ENCODE measurements at places on chromosomes 16 and 17.

- no peak for DNase-seq
Measured at GRCh38 chr17:37310940-37311339, 64.8 kb upstream of the C17orf78 start.

GRCh38 chr16:11682655-11683096 lies 14.4 kb downstream of the SNN start:
- no peak for DNase-seq

DNA sequence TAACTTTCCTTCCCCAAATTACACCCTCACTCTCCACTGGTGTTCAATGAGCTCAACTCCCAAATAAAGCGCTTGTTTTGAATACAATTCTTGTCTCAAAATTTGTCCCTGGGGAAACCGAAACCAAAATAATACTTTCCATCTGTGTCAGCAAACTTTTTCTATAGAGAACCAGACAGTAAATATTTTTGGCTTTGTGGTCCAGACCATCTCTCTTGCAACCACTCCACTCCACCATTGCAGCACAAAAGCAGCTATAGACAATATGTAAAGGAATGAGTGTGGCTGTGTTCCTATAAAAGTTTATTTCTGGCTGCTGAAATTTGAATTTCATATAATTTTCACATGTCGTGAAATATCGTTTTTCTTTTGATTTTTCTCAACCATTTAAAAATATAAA lies 84.6 kb upstream of the ERCC4 start:
- DNase-seq, result no peak

DNA sequence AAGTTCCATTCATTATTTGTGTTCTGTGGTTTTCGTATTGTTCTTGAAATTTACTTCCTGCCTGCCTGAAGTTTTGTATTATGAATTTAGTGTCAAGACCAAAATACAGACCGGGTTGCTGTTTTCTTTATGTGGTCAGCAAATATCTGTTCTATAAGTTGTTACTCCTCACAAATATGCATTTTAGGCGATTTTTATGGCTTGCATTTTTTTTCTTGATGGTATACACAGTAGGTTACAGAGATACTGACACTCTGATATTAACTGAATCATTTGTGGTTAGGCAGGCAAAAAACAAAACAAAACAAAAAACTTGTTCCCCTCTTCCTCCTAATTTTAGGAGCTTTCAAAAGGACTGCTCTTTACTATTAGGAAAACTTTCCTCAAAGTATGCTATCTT lies 52.6 kb downstream of the BCAS3 start:
- no peak for DNase-seq

Data from activated T-cell treated with anti-CD3 and anti-CD28 coated beads for 24 hours (primary cell).